Esophagus mucosa (tissue), 1 donor: ENCODE measurements at places on chromosomes 4 and X.

DNA sequence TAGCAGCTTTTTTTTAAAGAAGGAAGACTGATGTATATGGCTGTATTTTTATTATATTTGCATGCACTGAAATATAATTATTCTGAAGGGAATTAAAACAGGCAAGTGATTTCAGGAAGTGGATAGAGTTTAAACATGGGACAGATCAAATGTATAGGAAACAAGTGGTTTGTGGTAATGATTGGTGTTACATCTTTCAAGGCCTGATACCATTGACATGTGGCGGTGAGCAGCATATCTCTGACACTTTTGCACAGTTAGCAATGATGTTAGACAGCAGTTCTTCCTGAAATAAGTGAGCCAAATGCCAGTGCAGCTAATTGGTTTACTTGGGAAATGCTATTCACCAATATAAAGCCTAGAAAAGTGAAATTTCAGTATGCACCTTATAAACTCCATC, 272.1 kb downstream of the RPA4 start:
- ATAC-seq, result no peak

- ATAC-seq, result no peak
Measured at GRCh38 chrX:140440876-140441275, 64.0 kb downstream of the SOX3 start.

- peak; percentile 41 for ATAC-seq
Measured at GRCh38 chr4:6688879-6689505, 4.7 kb upstream of the S100P start.

DNA sequence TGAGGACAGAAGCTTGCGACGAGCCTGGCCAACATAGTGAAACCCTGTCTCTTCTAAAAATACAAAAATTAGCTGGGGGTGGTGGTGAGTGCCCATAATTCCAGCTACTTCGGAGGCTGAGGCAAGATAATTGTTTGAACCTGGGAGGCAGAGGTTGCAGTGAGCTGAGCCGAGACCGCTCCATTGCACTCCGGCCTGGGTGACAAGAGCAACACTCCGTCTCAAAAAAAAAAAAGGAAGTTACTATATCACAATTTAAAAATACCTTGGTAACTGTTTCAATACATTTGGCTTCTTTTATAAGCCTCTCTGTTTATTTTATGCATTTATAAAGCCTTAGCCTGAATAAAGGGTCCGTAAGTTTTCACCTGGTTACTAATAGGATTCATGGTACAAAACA, 46.6 kb upstream of the CHRNA9 start:
- ATAC-seq, result no peak
